Hypothalamus (tissue), 51 donors: ENCODE measurements at places on chromosomes 7 and 10.

GRCh38 chr10:122338609-122339441, 35.7 kb upstream of the PLEKHA1 start:
- no peak for DNase-seq

- DNase-seq, result no peak
Measured at GRCh38 chr7:108598153-108598552, 28.5 kb downstream of the DNAJB9 start.

- DNase-seq, result no peak
Measured at GRCh38 chr7:136066304-136067143, 89.4 kb upstream of the MTPN start.

DNA sequence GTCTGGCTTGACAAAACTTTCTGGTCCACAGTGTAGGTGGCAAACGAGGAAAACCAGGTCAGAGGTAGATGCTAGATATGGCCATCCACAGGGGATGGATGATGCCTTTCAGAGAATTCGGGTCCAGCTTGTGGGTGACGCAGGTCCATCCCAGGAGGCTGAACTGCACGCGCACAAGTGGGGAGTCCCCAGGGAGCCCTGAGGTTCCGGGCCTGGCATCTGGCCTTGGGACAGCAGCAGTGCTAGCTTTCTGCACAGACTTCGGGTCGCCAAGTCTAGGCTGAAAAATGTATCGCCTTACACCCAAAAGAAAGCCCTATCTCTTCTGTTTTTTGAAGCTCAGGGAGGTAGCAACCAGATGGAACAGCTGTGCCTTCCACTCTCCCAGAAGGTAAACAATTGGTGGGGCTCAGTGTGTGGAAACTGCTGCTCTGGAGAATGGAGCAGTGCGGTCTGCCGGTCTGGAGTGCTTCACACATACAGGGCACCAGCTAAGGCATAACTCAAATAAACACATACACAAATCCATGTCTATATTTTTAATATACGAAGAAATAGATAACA, 119.3 kb upstream of the ACBD5 start:
- no peak for DNase-seq

DNA sequence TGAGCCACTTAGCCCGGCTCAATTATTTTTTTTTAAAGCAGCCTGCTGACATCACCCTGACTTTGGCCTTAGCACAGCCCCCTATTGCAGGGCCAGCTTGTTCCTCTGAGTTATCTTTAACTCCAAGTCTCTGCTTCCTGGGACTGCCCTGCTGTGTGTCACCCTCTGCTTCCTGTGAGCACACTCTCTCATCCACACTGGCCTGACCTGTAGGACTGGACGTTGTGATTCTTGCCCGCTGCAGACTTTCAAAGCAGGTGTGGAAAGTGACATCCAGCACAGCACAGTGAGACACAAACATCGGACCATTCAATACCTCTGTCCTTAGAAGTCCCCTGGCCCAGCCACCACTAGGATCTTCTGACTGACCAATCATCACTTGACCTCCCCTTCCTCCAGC, 26.4 kb upstream of the HSPA12A start:
- no peak for DNase-seq

- DNase-seq, result no peak
Measured at GRCh38 chr10:550665-551372, 138.6 kb downstream of the DIP2C start.

- DNase-seq, result no peak
Measured at GRCh38 chr7:138417078-138417700, 42.9 kb upstream of the TRIM24 start.

GRCh38 chr7:147664541-147664940, 926.0 kb upstream of the C7orf33 start:
- no peak for DNase-seq

DNA sequence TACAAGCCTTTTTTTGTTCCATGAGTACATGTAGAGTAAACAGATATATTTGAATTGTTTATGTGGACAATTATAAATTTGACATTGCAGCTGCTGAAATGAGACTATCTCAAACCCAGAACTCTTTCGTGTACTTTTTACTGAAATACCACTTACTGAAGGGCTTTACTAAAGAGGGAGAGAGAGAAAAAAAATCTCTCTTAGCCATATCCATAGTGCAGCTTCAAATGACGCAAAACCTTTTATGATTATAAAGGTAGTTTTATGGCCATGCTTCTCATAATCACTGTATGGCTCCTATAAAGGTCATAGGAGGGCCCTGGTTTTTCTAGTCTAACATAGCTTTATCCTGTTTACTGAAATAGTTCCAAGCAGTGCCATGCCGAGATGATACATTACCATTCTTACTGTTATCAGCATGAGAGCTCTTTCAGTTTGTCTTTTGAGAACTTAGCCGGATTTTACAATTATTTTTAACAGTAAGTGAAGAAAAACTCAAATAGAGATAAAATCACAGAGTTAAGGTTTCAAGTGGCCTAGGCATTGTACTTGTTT, 35.1 kb downstream of the KCND2 start:
- DNase-seq, result no peak

GRCh38 chr7:112143136-112143535, 63.1 kb downstream of the DOCK4 start:
- DNase-seq, result no peak

- DNase-seq, result no peak
Measured at GRCh38 chr10:49744924-49745605, 17.1 kb downstream of the OGDHL start.

GRCh38 chr7:75725306-75725705, 13.4 kb downstream of the HIP1 start:
- no peak for DNase-seq

DNA sequence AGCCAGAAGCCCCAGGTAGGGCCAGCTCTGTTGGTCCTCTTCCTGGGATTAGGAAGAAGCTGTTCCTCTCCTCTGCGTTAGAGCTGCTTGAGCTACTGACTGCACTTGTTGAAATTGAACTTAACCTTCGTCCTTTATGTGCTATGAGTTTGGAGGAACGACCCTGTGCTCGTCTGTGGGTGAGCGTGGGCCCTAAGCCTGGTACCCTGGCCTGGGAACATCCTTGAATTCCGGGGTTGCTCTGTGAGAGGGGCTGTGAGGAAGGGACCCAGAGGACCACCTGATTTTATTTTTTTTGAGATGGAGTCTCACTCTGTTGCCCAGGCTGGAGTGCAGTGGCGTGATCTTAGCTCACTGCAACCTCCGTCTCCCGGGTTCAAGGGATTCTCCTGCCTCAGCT, 447.2 kb upstream of the FOXK1 start:
- DNase-seq, result no peak

GRCh38 chr7:132865366-132866143, 216.3 kb downstream of the CHCHD3 start:
- no peak for DNase-seq

DNA sequence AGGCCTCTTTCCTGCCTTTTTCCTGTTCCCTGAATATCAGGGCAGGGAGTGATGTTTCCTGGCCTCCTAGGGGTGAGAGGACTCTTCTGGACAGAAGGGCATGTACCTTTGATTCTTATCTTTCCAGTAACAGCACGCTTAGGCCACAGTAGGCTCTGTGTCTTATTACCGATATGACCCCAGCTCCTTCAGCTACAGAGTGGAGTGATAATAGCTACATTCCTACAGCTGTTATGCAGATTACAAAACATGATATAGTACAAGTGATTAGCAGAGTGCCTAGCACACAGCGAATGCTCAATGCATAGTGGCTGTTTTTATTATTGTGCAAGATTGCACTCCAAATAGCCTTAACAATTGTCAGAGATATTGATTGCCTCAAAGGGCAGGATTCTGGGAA, 574.2 kb downstream of the CCSER2 start:
- no peak for DNase-seq

- no peak for DNase-seq
Measured at GRCh38 chr7:100793806-100794660, 33.3 kb downstream of the EPHB4 start.

- peak; percentile 72 for DNase-seq
Measured at GRCh38 chr10:127619546-127620325, 70.6 kb downstream of the NPS start.

- DNase-seq, result no peak
Measured at GRCh38 chr10:78045237-78045636, 11.6 kb downstream of the RPS24 start.

GRCh38 chr7:610531-611280, 91.1 kb upstream of the PDGFA start:
- no peak for DNase-seq

DNA sequence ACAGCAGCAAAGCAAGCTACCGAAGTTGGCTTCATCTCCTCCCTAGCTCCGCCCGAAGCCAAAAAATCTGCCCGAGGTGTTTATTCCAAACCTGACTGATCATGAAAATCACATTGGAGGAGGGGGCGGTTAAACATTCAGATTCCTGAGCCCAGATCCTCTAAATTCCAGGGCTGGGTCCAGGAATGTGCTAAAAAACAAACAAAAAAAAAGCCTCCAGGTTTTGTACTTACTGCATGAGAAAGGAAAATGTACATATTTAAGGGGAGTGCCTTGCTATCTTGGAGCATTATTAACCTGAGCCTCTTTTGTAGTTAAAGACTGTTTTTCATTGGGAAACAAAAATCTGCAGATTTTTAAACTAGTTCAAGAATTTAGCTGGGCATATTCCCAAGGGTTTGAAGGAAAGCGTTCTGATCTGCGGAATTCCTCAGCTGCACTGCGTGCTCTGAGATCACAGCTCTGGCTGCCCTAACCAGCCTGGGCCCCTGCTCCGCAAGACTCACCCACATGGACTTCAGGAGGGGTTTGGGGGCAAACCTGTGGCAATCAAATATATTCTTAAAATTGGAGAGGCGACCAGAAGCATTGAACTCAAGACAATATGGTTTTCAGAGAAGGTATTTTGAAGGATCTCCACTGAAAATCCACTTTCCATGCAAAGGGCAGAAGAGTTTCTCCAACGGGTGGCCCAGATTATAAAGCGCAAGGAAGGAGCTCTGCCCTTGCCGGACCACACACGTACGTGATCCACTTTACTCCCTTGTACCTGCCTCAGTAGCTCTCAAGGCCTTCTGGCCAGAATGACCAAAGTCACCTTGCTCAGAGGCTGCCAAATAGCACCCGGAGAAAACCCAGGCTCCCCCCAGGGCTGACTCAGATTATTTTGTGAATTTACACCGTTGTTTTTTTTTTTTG, 10.0 kb upstream of the TNS3 start:
- no peak for DNase-seq

- DNase-seq, result no peak
Measured at GRCh38 chr10:101014966-101015581, 15.5 kb downstream of the LZTS2 start.

DNA sequence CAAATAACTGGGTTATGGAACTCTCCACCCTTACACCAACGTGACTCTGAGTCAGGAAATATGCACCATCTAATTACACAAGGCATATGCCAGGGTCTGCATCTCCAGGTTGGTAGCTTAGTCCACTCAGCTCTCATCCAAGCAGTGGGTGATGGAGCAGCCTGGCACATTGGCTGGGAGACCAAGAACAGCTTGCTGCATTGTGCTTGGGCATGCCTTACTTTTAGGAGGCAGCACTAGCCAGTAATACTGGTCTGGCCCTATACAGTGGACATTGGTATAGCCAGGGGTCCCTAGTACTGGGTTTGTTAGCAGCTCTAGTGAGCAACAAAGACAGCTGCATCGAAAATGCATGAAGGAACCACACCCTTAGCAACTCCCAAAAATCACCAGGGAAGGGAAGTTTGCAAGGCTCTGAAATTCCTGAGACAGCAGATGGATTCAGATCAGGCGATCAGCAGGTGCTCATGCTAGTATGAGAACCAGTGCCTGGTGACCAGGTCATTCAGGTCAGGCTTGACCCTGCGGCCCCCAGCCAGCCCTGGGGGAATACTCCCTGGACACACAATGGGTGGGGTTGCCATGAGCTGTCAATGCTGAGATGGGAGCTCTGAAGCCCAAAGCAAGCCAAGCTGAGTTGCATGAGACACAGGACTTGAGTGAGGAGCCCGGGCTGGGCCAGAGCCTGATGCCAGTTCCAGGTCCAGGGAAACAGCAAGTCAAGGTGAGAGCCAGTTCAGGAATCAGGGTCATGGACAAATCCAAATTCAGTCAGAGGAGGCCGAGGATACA, 217.9 kb upstream of the ZMIZ1 start:
- DNase-seq, result no peak

GRCh38 chr10:11515596-11516430, 95.6 kb downstream of the USP6NL start:
- no peak for DNase-seq

GRCh38 chr10:25392132-25392531, 217.3 kb downstream of the GPR158 start:
- no peak for DNase-seq

DNA sequence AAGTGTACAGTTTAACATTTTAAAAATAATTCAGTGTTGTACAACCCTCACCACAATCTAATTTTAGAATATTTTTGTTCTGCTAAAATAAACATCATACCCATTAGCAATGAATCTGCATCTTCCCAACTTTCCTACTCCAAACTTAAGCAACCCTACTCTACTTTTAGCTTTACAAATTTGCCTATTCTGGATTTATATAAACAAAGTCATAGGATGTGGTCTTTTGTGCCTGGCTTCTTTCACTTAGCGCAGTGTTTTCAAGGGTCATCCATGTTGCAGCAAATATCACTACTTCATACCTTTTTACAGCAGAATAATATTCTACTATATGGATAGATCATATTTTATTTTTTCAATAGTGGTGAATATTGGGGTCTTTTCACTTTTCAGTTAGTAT, 18.9 kb downstream of the CALML3 start:
- no peak for DNase-seq

- DNase-seq, result no peak
Measured at GRCh38 chr7:127761196-127761595, 109.2 kb downstream of the SND1 start.

GRCh38 chr10:69239136-69239535, 19.0 kb downstream of the HKDC1 start:
- no peak for DNase-seq

DNA sequence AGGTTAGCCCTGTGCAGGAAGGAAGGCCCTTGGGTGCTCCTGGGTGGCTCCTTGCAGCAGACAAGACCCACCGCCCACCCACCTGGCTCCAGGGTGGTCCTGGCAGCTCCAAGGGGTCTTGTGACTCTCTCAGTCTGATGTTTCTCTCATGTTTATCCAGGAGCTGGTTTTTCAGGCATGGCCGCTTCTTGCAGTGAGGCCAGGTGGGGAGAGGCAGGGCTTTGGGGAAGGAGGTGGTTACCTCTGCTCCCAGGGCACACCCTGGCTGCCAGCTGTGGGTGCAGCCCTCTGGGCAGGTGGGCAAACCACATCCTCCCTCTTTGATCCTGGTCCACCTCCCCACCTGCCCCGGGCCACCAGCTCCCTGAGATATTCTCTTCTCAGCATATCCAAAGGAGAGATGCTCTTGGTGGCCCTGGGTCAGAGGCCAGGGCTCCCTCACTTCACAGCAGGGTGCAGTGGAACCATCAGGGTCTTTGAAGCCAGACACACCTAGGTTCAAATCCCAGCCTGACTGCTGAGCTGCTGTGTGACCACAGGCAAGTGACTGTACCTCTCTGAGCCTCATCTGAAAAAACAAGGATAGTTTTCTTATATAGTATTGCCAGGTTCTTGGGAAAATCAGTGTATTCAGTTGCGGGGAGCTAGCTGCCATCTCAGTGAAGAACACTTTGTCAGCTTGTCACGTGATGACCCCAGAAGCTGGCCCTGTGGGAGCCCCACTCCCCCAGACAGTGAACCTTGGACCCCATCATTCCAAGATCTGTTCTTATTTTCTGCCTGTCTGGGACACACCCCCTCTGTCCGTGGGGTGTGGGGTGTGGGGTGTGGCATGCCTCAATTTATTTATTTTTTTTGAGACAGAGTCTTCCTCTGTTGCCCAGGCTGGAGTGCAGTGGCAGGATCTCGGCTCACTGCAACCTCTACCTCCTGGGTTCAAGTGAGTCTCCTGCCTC, 11.5 kb downstream of the GTF2IRD1 start:
- DNase-seq, result no peak
